ENCODE measurements at places on chromosomes 1 and 21. TPM values are rescaled to one million over a fixed set of nuclear protein-coding genes. Genes with fewer than 3 reads are reported as not detected.

Gene HEYL
- not detected for polyA plus RNA-seq

Gene FCRL5
- polyA plus RNA-seq = not detected

Gene KCNJ15
- polyA plus RNA-seq = not detected

Gene ADAM30
- polyA plus RNA-seq = not detected

Gene DUSP23
- polyA plus RNA-seq = 54.3 TPM

Gene FCMR
- polyA plus RNA-seq = 596 TPM

Gene GJA5
- not detected for polyA plus RNA-seq

Gene AMY1A
- not detected for polyA plus RNA-seq

Gene ENAH
- polyA plus RNA-seq = not detected

Gene ZNF593
- polyA plus RNA-seq = 23.4 TPM

Gene OR2M3
- not detected for polyA plus RNA-seq

Gene BNIPL
- 0.30 TPM for polyA plus RNA-seq

Gene PDPN
- polyA plus RNA-seq = not detected

Gene CR1L
- polyA plus RNA-seq = not detected

Gene SYT6
- polyA plus RNA-seq = not detected

Gene KRTAP12-2
- polyA plus RNA-seq = not detected

Gene CGN
- polyA plus RNA-seq = 1.3 TPM

Gene SLC30A1
- 2.2 TPM for polyA plus RNA-seq

Gene S100A7A
- not detected for polyA plus RNA-seq

Gene ANGPTL3
- polyA plus RNA-seq = not detected

Gene MIXL1
- not detected for polyA plus RNA-seq

Gene TFF3
- not detected for polyA plus RNA-seq

Gene BARHL2
- not detected for polyA plus RNA-seq

Gene NFIA
- 7.8 TPM for polyA plus RNA-seq

Gene COL16A1
- not detected for polyA plus RNA-seq

Gene C8A
- not detected for polyA plus RNA-seq

Gene FMO1
- polyA plus RNA-seq = not detected

Gene HTR6
- 0.20 TPM for polyA plus RNA-seq

Gene ZBTB8A
- polyA plus RNA-seq = not detected

Gene NPHP4
- polyA plus RNA-seq = 0.14 TPM

Gene ZNF683
- 6.3 TPM for polyA plus RNA-seq

Gene MAEL
- polyA plus RNA-seq = not detected

Gene KLHDC9
- 1.5 TPM for polyA plus RNA-seq

Gene INTS7
- 7.6 TPM for polyA plus RNA-seq

Gene IFFO2
- polyA plus RNA-seq = 4.4 TPM

Gene SPRR2G
- not detected for polyA plus RNA-seq

Gene VWA5B1
- polyA plus RNA-seq = not detected

Gene LIX1L
- 26.3 TPM for polyA plus RNA-seq

Gene HHIPL2
- not detected for polyA plus RNA-seq

Gene INTS11
- polyA plus RNA-seq = 51.7 TPM

Gene UBL4B
- not detected for polyA plus RNA-seq

Gene FAM3B
- polyA plus RNA-seq = not detected

All from naive thymus-derived CD8-positive, alpha-beta T cell (primary cell).